ENCODE measurements at places on chromosomes 1 and 21.

GRCh38 chr21:40505681-40506080 lies 341.3 kb downstream of the DSCAM start:
- no peak for DNase-seq

- DNase-seq = no peak
Measured at GRCh38 chr1:113787663-113788062, 24.6 kb downstream of the RSBN1 start.

GRCh38 chr21:22277341-22277740 lies 1279.1 kb downstream of the NCAM2 start:
- no peak for DNase-seq

DNA sequence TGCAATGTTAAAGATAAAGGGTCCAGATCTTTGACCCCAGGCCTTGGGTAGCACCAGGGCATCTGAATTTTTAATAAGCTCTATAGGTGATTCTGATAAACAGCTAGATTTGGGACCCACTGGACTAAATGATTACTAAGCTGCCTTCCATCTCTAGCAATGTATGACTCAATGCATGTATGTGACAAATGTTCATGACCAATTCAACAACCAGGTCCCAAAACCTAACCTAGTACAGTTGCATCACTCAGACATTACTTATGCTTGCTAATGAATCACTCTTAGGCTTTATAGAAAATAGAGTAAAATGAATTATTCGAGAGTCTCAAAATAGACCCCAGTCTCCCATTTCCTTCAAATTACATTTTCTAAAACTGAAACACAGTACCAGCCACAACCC lies 35.5 kb downstream of the RCAN1 start:
- no peak for DNase-seq

Measured in psoas muscle (tissue), 8 donors.